ENCODE measurements at places on chromosomes 12 and 14.

- DNase-seq = no peak
These were observed 53.0 kb downstream of the PKP2 start for GRCh38 chr12:32843528-32844095.

GRCh38 chr14:51856792-51857296, 3.6 kb upstream of the GNG2 start:
- DNase-seq = no peak

GRCh38 chr12:31922341-31923062, 36.7 kb upstream of the RESF1 start:
- DNase-seq = no peak

GRCh38 chr14:30375296-30375892, 183.6 kb upstream of the G2E3 start:
- DNase-seq = peak; percentile 23

All from activated naive CD4-positive, alpha-beta T cell (primary cell).